Stimulated activated CD8-positive, alpha-beta memory T cell treated with anti-CD3 and anti-CD28 coated beads, Interleukin-7, amount 100 ng/mL, for 4 hours (primary cell): ENCODE measurements at places on chromosomes 12 and 14.
A peak's percentile ranks its signal among the peaks of the same experiment; 100 is the strongest.

DNA sequence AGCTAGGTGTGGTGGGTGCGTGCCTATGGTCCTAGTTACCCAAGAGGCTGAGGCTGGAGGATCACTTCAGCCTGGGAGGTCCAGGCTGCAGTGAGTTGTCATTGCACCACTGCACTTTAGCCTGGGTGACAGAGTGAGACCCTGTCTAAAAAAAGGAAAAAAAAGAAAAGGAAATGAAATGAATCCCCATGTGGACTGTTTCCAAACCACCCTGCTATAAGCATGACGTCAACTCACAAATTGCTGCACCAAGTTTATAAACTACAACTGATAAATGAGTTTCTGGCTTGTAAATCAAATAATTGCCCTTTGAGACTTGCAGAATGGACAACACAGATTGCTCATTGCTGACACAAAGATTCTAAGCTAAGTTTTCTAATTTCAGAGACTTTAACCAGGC is 51.0 kb upstream of the STK38L start:
- no peak for DNase-seq

- no peak for DNase-seq
These were observed 45.0 kb downstream of the PIK3C2G start for GRCh38 chr12:18306311-18306710.

GRCh38 chr14:55979096-55979495 is 139.1 kb upstream of the PELI2 start:
- no peak for DNase-seq

- DNase-seq, result no peak
These were observed 17.6 kb downstream of the A2M start for GRCh38 chr12:9098115-9098452.

DNA sequence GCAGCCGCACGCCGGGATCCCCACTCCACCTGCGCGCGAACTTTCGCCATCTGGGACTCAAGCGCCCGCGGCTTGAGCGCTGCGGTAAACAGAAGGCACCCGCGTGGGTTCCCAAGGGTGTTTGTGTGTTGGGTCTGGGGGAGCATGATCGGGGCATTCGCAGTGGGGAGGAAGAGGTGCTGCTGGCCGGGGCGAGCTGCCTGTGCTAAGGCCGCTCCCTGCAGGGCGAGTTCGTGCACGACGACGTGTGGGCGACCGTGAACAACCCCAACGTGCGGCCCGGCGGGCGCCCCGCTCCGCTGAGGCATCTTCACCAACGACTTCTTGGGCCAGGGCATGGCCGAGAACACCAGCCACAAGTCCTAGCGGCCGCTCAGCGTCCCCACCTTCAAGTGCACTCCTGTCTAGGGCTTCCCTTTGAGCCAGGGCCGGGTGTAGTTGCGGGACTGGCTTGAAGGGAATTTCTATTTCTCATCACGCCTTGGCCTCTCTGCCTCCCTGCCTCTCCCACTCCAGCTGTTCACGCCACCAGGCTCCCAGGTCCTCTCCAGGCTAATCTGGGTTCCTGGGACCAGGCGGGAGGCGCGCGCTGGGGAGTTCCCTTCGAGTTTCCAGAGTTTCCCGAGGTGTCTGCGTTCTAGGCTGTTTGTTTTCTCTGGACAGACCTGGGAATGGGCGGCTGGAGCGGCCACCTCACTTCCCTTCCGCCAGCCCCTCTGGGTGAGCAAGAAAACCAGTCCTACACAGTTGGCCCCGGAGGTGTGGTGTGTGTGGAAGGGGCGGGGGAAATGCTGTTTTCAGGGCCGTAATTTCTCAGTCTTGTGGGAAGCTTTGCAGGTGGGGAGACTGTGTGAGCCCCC is 417.8 kb upstream of the TMTC1 start:
- no peak for DNase-seq

DNA sequence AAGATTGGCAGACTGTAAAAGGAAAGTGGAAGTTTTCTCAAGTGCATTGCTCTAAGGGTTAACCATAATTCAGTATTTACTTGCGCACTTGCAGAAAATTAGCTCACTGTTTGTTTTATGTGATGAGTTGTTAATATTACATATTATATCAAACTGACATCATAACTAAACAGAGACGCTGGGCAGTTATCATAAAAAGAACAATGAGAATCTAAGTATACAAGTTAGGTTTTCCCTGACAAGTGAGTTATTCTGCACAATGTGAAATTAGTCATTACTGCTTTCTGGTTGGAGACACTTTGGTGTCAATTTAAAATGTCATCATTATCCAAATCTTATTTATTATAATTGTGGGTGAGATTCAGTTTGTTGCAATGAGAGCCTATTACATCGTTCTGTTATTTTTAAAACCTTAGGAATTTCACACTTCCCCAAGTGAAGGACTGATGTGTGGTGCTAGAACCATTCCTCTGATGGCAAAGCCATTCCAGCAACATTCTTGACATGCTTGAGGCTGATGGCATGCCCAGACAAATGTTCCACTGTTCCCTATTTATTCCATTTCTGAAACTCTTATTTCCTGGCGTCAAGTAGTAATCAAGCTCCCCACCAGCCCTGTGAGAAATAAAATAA is 90.1 kb upstream of the FLRT2 start:
- DNase-seq, result no peak

DNA sequence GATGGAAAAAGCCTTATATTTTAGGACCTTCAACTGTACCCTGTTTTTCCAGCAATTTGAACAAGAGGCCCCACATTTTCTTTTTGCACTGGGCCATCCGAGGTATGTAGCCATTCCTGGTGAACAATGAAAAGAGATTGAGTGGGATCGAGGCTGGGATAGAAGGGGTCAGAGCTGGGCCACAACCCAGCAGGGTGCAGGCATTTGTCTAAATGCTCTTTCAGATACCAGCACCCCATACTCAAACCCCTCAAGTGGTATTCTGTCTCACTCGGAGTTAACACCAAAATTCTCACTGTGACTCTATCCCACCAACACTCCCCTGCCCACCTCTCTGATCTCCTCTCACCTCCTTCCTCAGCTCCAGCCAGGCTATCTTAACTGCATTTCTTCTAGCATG is 26.8 kb downstream of the DUSP6 start:
- DNase-seq, result no peak

- DNase-seq, result no peak
These were observed 51.8 kb downstream of the CHGA start for GRCh38 chr14:92974541-92975345.

DNA sequence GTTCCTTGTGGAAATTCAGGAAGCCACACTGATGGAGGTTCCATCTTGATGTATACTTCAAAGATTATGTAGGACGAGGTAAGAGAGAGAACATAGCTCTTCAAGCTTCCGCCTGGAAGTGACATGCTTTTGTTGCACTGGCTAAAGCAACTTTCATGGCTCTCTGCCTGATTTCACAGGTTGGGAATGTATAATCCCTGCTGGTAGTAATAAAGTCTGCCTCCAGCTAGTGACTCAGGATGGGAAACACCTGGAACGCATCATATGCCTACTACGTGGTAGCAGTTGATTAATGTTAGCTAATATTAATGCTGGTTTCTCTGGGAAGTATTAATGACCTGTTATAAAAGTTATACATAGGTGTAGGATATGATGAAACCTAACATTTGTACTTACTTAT is 71.1 kb downstream of the PELI2 start:
- DNase-seq, result no peak

DNA sequence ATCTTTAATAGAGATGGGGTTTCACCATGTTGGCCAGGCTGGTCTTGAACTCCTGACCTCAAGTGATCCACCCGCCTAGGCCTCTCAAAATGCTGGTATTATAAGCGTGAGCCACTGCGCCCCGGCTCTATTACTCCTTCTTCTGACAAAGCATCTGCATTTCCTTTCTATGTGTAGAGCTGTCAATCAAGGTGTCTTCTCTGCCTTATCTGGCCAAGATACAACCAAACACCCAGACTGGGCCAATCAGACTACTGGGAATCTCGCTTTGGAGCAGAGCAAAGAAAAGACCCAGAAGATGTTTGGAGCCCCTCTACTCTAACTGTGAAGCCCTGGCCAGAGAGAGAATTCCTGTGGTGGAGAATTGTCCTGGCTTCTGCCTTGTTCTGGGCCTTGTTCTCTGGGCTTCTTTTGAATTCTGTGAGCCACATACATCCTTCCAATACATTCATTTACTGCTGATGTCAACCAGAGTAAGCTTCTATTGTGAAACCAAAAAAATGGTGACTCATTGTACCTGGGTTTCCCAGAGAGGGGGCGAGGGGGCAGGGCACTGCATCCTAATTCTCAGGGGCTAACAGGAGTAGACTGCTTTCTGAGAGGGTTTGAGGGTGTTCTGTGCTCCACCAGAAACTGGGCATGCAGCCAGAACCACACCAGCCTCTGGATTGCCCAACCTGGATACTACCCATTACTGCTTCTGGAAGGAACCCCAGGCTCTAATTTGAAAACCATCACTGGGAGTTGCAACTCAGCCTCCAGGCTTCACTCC is 18.8 kb upstream of the FLVCR2 start:
- peak; percentile 24 for DNase-seq

DNA sequence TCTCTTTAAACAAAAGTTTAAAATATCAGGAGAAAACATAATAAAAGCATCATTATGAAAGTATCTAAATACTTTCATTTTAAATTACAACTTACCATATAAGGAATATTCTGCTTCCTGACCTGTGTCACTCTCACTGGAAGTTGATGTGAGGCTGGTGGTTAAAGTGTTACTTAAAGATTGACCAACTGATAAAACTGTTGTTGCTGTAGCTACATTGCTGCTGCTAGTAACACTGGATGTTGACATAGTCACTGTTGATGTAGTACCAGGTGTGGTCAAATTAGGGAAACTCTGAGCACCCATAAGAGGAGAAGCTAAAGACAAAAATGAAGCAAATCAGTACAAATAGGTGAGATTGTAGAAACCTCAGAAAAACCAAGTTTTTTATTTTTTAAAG is 79.9 kb downstream of the HECTD1 start:
- DNase-seq, result no peak

- DNase-seq, result peak; percentile 87
These were observed 896 bp downstream of the EIF5 start for GRCh38 chr14:103334644-103335622.

GRCh38 chr12:76031081-76031413 is 529 bp downstream of the PHLDA1 start:
- DNase-seq, result no peak

GRCh38 chr12:52493172-52493571 is at the start of gene KRT6A:
KRT6A (minus strand) TSS chr12:52493257; CDS start chr12:52493188, 69 bp downstream.
- no peak for DNase-seq

DNA sequence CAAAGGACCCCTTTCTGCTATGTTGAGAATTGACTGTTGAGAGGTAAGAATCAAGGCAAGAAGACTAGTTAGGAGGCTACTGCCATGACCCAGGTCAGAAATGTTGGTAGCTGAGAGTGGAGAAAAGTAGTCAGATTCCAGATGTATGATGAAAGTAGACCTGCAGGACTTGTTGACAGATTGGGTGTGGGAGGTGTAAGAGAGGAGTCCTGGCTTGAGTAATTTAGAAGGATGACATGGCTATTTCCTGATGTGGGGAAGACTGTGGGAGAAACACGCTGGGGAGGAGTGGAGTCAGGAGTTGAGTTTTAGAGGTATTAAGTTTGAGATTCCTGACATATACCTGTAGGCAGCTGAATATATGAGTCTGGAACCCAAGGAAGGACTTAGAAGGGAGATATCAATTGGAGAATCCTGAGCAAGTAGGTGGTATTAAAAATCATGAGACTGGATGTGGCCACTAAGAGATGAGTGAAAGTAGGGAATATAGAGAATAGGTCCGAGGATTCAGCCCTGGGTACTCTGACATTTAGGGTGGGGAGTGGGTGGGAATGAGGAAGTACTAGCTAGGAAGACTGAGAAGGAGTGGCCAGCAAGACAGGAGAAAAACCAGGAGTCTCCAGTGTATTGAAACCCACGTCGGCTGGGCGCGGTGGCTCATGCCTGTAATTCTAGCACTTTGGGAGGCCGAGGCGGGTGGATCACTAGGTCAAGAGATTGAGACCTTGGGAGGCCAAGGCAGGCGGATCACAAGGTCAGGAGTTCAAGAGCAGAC is 12.6 kb upstream of the DDX47 start:
- DNase-seq, result no peak

DNA sequence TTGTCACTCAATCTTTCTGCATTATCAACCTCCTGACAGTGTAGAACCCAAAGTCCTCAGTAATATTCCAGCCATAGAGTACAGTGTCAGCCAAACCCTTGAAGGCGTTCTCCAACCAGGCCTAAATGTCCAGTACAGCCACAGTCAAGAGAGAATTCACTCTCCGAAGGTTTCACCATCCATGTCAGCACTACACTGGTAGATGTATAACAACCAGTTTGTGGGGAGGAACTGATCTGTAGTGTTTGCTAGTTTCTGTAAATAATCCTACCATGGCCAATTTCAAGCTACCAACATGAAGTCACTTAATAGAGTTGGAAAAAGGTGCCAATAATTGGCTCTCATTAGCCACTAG is 456 bp upstream of the MDP1 start:
- no peak for DNase-seq

DNA sequence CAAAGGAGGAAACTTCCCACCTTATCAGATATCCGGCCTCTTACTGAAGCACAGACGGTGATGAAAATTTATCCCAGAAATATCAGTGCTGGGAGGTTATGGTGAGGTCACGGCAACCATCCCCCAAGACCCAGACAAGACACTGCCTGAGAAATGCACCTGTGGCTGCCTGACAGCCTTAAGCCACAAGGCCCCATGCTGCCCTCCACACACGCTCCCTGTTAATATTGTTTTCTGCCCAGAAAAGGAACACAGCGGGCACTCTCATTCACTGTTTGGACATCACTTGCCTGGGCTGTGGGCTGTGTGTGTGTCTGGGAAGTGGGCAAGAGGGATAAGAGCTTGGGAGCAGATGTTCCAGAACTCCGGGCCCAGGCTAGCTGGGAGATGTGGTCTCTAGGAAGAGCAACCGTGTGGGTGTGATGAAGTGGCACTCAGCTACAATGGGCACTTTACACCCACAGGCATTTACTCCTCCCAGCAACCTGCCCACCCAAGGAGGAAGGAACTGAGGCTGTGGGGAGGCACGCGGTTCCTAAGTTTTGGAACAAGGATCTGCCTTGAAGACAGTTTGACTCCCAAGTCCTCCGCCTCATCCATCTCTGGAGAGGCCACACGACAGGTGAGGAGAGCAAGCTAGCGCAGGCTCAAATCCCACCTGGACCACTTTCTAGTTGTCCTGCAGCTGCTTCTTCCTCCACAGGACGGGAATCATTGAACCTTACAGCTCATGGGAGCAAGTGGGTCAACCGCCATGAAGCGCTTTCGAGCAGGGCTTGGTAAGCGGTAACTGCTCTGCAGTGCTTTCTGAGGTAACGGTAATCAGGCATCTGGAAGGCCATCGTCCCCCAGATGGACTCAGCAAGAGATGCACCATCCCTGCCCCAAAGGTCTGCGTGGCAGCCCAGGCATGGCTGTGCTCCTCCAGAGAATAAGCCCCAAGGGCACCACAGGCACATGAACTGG is 91.4 kb downstream of the CHGA start:
- DNase-seq, result no peak

- DNase-seq, result no peak
These were observed 1026.9 kb upstream of the FOXG1 start for GRCh38 chr14:27739657-27740156.

GRCh38 chr14:69616408-69616773 is 5.0 kb downstream of the SUSD6 start:
- DNase-seq, result no peak

DNA sequence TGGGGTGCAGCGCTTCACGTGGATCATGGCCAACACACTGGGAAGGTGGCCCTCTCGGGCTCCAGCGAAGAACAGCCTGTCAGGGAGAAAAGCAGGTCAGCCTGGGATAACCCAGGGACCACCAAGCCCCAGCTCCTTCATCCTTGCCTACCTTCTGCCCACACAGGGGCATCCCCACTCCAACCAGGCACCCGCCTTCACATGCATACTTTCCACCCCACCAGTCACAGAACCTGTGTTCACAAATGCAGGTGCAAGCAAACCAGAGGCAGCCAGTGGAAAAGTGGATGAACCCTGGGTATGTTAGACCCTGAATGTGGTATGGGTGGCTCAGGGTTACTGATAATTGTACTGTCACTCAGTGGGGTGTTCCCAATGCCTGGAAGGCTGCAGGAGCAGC is 12.4 kb upstream of the CEBPE start:
- DNase-seq, result no peak
